ENCODE measurements at places on chromosomes 7 and 10.

- DNase-seq, result no peak
These were observed 9.1 kb upstream of the PROSER2 start for GRCh38 chr10:11813855-11814567.

GRCh38 chr10:11468126-11468742 is 143.2 kb downstream of the USP6NL start:
- no peak for DNase-seq

- DNase-seq, result no peak
These were observed 108.0 kb downstream of the PTPRN2 start for GRCh38 chr7:158479664-158480025.

- DNase-seq, result no peak
These were observed 30.2 kb downstream of the PWWP2B start for GRCh38 chr10:132427006-132427771.

DNA sequence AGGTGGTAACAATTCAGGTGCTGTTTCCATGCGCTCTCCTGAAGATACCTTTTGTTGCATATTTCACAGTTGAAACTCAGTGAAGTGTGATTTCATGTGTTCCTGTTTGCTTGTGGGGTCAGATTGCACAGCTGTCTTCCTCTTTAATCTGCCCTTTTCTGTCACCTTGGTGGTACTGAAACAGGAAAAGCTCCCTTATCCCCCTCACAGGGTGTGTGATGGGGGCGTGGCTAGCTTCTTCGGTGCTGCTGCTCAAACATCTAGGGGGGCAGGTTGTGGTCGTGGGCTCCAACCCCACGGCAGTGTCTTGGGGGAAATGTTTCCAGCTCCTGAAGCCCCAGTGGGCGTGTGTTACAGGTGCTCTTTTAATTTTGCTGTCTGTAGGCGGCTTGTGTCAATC is 107.4 kb upstream of the KLF14 start:
- no peak for DNase-seq

All from stimulated activated CD8-positive, alpha-beta memory T cell treated with anti-CD3 and anti-CD28 coated beads, Interleukin-2, amount 100 ng/mL, for 1 hour (primary cell).